Midbrain (tissue), 1 donor: ENCODE measurements at places on chromosomes 5 and 9.

- no peak for DNase-seq
Measured at GRCh38 chr9:132003896-132004295, 75.8 kb downstream of the MED27 start.

DNA sequence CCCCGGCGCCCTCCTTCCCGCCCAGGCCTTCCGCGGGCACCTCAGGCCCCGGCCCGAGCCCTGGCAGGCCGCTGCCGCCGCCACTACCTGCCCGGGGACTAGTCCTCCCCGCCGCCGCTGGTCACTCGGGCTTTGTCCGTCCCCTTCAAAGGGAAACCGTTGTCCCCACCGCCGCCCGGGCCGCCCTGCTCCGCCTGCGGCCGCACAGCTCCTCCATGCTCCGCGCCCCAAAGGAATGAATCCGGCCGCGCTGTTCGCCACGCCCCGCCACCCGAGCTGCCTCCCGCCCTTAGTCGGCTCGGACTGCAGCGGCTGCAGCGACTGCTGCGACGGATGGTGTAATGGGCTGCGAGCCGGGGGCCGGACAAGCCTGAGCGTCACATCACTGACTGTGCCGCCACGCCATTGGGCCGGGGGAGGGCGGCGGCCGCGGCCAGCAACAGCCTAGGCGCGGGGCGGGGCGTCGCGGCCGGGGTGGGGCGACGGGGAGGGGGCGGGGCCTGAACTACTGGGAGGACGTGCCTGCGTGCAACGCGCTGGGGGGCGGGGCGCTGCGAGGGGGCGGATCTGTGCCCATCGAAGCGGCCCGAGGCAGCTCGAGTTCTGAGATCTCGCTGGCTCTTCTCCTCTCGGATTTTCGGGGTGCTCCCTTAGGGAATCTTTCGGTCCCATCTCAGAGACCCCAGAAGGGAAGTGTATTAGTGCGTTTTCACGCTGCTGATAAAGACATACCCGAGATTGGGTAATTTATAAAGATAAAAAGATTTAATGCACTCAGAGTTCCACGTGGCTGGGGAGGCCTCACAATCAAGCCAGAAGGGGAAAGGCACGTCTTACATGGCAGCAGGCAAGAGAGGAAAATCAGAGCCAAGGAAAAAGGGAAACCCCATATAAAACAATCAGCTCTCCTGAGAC is at the start of gene FEM1C:
Gene FEM1C, minus strand, starts transcription at position 340 of the 915 bp plus-strand sequence. CDS start 1,282 bp downstream, outside the sequence.
- DNase-seq = peak; percentile 98

GRCh38 chr9:109016132-109016531 is 2.8 kb upstream of the CTNNAL1 start:
- DNase-seq = no peak

DNA sequence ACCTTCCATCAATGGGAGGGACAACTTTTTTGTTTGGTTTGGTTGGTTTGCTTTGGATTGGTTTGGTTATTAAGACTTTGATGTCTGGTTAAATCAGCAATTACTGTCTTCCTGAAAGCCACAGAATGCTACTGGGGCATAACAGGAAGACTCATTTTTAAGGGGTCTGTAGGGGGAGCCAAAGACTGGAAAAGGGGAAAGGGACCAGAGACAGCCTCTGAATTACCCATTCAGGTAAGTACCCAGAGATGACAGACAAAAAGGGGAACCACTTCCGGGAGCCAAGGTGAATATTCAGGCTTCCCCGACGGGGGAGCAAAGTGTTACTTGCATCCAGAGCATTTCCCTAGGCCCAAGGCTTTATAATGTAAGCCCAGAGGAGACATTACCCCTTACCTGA is 4.6 kb upstream of the FEM1C start:
- no peak for DNase-seq

DNA sequence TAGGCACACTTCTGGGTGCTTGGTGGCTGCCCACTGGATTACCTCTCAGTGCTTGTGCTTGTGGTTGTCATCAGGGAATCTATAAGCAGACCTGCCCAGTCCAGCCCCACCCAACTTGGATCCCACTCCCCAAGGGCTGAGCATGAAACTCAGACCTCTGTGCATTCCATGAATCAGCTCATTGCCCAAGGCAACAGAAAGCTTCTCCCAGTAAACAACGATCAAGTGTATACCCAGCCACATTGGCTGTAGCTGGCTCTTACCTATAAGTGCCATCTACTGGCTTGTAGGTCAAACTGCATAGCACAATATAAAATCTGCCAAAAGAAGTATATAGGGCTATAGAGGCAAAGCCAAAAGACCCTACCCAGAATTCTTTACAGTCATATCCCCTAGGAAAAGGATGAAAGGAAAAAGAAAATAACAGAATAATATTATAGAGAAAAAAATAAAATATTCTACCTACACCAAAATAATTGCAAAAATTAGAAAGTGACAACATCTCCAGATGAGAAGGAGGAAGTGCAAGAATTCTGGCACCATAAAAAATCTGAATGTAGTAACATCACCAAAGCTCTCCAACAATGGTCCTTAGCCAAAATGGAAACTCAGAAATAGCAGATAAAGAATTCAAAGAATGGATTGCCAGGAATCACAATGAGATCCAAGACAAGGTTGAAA is 321.0 kb upstream of the TRPC7 start:
- no peak for DNase-seq

DNA sequence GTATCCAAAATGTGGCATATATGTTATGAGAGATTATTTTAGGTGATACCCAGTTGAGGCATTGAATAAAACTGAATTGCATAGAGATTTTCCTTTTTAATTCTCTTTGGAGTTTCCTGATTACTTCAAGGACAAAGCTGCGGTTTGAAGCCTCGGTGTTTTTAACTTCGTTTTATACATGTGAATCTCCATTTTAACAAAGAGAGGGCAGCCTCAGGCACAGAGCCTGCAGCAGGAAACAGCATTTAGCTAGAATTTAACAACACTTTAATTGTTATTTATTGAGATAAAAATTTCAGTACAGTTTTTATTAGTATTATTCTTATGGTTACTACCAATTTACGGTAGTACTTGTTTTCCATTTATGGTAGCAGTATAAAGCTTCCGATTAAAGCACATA is 114.0 kb downstream of the KIF4B start:
- no peak for DNase-seq

GRCh38 chr9:97830884-97831829 is 21.9 kb upstream of the FOXE1 start:
- no peak for DNase-seq

DNA sequence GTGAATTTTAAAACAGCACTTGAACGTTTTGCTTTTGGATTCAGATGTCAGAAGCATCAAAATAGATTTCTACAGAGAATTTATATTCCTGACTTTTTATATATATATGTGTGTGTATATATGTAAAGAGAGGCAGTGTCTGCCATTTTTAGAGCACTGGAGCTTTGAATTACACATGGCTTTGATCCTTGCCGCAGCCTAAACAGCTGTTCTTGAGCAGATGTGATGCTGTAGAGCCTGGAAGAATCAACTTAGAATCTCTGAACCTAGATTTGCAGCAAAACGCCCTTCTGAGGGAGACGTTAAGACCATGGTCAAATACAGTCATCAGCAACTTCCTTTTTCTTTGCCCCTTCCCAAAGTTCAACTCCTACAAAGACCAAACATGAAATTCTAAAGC is 21.7 kb upstream of the C5orf47 start:
- no peak for DNase-seq

DNA sequence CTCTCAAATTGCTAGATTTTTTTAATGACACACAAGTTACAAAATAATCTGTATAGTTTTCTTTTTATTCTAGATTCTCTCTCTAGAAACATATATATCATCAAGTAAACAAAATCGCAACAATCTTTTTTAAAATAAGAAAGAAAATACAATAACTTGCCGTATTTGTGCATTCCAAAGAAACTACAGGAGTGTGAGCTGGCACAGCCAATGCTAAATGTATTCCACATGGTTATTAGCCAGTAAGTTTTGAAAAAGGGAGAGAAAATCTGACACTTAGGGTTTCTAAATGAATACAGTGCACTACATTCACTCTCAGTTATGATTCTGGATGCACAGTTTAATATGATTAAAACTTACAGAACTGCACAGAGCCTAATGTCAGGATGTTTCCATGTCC is 117.9 kb downstream of the BNC2 start:
- DNase-seq = no peak

- no peak for DNase-seq
Measured at GRCh38 chr5:59842999-59843398, 50.5 kb downstream of the PDE4D start.

DNA sequence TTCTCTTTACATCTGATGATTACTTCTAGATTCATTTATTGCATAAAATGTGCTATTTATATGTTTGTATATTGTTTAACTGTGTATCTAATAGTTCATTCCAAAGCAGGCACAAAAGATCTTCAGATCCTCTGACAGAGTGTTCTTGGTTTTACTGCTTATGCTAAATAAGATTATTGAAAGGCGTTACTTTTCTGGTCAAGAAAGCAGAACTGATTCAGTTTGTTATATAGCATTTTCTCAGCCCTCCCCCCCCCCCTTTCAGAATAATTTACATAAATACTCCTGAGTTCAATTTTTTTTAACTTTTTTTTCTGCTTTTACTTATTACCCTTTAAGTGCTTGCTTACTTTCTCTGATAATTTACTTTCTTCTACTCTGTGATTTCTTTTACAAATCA is 15.4 kb downstream of the CDC42SE2 start:
- no peak for DNase-seq

GRCh38 chr9:95193067-95193466 is 124.4 kb downstream of the FANCC start:
- DNase-seq = no peak

DNA sequence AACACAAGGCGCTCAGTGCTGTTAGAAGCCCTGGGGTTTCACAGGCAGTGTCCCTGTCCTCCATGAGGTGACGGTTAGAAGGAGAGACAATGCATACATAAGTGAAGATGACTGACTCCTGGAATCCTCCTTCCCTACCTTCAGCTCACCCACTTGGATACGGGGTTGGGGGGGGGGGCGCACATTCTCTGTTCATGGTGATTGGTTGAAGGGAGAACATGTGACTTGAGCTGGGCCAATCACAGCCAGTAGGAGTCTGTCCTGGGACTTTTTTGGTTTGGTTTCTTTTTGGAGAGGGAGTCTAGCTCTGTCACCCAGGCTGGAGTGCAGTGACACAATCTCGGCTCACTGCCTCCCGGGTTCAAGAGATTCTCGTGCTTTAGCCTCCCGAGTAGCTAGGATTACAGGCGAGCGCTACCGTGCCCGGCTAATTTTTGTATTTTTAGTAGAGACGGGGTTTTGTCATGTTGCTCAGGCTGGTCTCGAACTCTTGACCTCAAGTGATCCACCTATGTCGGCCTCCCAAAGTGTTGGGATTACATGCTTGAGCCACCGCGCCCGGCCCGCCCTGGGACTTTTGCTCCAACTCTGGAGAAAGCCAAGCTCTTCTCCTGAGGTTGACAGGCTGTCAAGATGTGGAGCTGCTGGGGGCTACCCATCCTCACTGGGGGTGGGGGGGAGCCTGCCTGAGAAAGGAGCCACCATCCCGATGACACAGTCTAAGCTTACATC is 30.8 kb downstream of the SH3PXD2B start:
- DNase-seq = no peak

GRCh38 chr5:175743676-175744210 is 85.9 kb downstream of the HRH2 start:
- no peak for DNase-seq

DNA sequence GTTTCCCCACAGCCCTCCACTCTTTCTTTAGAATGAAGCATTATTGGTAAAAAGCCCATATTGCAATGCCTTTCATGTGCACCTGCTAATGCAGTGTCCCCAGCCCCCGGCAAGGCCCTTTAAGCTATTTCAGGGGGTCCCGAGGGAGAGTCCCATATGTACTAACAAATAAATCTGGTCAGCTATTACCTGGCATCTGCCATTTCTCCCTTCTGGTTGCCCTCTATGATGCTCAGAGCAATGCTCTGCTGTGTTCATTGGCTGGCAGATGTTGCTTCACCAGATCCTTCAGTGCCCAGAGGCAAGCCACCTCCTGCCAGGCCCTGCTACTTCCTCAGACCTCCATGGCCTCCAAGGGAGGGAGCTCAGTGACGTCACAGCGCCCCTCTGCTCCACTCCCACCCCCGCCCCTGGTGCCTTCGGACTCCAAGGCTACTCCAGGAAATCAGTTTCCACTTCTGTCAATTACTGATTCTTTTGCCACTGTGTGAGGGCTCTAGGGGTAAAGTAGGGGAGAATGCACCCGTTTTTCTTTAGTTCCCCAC is 201.1 kb upstream of the GLRA1 start:
- DNase-seq = no peak

DNA sequence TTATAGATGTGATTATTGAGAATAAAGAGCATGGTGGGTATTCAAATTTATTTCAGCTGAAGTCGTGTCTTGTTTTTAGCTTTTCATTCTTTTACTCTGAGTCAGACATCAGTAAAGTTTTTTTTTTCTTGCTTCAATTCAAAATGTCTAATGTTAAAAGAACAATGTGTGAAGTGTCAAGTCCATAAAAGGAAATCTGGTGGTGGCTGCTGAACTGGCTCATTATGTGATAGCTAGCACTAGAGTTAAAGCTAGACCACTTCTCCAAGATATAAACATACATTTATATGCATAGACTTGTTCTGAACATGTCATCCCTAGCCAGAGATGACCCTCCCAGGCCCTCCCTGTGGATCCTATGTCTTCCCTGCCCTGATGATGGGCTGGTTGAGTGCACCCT is 338.3 kb downstream of the RAB3C start:
- no peak for DNase-seq

DNA sequence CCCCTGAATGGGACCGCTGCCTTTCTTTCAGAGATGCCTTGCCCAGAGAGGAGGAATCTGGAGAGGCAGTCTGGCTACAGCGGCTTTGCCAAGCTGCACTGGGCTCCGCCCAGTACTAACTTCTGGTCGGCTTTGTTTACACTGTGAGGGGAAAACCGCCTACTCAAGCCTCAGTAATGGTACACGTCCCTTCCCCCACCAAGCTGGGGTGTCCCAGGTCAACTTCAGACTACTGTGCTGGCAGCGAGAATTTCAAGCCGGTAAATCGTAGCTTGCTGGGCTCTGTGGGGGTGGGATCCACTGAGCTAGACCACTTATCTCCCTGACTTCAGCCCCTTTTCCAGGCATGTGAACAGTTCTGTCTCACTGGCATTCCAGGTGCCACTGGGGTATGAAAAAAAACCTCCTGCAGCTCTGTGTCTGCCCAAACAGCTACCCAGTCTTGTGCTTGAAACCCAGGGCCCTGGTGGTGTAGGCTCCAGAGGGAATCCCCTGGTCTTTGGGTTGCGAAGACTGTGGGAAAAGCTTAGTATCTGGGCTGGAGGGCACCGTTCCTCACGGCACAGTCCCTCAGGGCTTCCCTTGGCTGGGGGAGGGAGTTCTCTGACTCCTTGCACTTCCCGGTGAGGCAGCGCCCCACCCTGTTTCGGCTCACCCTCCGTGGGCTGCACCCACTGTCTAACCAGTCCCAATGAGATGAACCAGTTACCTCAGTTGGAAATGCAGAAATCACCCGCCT is 171.2 kb downstream of the CWC27 start:
- DNase-seq = no peak

- no peak for DNase-seq
Measured at GRCh38 chr5:179205277-179205676, 140.0 kb downstream of the ADAMTS2 start.

- DNase-seq = no peak
Measured at GRCh38 chr5:6652025-6652424, 18.8 kb downstream of the SRD5A1 start.

- no peak for DNase-seq
Measured at GRCh38 chr5:151143645-151144044, 13.9 kb downstream of the ANXA6 start.

- DNase-seq = no peak
Measured at GRCh38 chr5:68428231-68428811, 212.8 kb downstream of the PIK3R1 start.

- DNase-seq = no peak
Measured at GRCh38 chr9:109794361-109795012, 14.5 kb downstream of the PALM2AKAP2 start.
